Stimulated activated memory B cell treated with anti-CD40 and anti-IgM and Interleukin-4, amounts not matched to agents 10 μg/mL and 1 μg/mL and 100 μg/mL, for 72 hours (primary cell): ENCODE measurements at places on chromosomes 6 and 20.

DNA sequence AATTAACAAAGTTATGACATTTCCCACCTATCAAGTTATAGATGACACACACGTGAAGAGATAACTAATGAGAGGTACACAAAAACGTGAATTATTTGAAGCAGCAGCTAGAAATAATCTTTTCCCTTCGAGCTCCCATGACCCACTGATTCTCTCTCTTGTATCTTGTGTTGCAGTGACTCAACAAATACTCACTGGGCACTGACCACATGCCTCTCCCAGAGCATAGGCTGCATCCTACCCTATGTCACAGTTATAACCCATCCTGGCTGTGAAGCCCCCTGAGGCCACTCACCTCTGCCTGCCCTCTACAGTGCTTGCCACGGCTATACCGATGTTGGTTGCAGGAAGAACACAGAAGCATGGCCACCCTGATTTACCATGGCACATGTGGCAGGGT lies 91.8 kb downstream of the INSM1 start:
- no peak for ATAC-seq

GRCh38 chr6:153787341-153787606 lies 251.8 kb upstream of the OPRM1 start:
- ATAC-seq, result no peak

DNA sequence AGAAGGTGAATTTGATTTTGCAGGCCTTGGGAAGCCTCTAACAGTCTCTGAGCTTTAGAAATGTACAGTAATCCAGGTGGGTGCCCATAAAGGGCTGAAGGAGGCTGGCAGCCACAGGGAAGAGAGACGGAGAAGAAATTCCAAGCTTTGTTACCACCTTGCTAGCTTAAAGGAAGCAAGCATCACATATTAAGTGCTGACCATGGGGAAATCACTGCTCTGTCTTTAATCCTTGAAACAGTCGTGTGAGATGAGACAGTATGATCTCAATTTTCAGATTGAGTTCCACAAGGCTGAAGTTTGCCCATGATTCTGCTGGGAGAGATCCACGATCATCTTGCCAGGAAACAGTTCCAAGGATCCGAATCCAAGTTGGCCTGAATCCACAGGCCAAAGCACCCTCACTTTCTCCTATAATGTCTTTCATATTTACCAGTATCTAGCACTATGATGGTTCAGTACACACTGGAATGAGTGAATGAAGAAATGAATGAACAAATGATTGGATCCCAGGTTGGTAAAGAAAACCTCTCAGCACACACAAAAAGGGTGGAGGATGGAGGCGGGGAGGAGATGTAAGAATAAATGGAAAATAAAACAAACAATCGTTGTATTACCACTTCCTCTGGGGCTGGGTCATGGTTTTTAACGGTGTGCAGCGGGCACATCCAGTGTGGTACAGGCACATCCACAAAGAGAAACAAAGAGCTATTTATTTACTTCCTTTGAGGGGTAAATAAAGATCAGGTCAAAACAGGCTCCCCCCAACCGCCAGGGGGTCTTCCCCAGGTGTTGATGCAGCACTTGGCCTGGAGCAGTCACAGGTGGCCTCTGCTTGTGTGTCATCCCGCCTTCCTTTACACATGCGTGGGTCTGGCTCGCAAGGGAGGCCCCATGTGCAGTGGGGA lies 28.2 kb upstream of the TAF8 start:
- ATAC-seq, result peak; percentile 73

- ATAC-seq, result peak; percentile 62
Measured at GRCh38 chr20:45300961-45301360, 5.7 kb upstream of the RBPJL start.

- no peak for ATAC-seq
Measured at GRCh38 chr6:38714239-38715015, 684 bp upstream of the DNAH8 start.
